ENCODE measurements at places on chromosomes 3 and 15.
A peak's percentile ranks its signal among the peaks of the same experiment; 100 is the strongest.

DNA sequence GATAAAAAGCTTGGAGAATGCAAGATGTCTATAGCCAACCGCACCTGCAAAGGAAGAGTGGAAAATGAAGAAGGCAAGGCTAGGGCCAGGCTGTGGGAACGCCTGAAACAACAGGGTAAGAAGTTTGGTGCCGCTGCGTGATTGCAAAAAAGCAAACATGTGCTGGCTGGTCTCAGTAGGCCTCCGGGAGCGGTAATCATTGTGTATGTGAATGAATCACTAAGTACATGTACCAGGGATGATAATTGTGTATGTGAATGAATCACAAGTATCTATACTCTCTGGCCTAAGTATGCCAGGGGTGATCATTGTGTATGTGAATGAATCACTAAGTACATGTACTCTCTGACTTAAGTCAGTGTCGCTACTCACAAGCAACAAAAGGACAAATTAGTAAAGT, 40.3 kb upstream of the PARL start:
- DNase-seq = no peak

DNA sequence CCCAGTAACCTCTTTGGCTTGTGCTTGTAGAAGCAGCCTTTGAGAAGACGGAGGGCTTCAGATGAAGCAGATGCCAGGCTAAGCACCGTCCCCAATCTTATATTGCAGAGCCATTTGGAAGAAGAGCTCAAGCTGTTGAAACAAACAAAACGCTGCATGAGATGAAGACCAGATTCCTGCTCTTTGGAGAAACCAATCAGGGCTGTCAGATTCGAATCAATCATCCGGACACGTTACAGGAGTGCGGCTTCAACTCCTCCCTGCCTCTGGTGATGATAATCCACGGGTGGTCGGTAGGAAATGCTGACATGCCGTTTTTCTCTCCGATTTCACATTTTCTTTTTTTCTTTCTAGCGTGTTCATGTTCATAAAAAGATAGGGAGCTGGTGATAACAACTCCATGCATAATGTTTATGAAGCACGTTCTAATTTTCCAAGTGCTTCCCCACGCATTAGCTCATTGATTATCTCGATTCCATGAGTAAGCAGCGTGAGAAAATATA, 106.5 kb downstream of the LIPC start:
- DNase-seq = no peak

DNA sequence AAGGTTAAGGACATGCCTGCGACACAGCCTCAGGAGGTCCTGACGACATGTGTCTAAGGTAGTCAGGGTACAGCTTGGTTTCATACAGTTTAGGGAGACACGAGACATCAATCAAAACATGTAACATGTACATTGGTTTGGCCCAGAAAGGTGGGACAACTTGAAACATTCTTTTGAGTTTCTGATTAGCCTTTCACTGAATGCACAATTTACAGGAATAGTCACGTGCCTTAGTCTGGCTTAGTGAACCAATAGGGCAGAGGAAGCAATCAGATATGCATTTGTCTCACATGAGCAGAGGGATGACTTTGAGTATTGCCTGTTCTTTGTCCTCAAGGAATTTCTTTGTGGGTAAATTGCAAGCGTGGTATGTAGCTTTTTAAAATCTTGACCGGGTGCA, 24.5 kb upstream of the HDAC11 start:
- no peak for DNase-seq

DNA sequence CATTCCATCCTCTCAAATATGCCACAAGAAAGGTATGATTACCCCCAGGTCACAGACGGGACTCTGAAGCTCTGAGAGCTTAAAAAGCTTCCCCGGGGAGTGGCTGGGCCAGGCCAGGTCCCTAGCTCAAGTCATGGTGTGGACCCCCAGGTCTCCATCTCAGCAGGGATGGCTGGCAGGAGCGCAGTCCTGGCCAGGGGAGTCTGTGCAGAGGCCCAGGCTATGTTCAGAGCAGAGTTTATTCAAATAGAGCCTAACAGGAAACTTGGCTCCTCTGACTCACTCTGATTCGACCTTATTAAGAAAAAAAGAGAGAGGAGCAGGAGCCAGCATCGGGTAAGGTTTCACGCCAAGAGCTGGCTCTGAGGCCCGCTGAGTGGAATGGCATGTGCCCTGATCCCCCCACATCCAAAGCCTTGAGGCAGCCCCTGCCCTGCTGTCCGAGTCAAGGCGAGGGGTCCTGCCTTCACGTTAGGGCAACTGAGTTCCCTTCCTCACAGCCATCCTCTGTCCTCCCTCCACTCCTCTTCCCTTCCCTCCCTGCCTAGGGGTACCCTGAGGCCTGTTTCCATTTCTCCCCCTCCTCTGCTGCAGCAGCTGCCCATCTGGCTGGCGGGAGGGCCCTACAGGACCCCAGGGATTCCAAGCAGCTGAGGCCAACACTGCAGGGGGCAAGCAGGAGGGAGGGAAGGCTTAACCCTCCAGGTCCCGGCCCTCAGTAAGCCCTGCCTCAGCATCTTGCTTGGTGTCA, 1.9 kb upstream of the LOXL1 start:
- no peak for DNase-seq

- no peak for DNase-seq
Measured at GRCh38 chr3:63251499-63251898, 26.6 kb upstream of the SYNPR start.

- DNase-seq = no peak
Measured at GRCh38 chr15:77021803-77022381, 27.0 kb downstream of the PSTPIP1 start.

- no peak for DNase-seq
Measured at GRCh38 chr15:55222588-55222987, 25.8 kb upstream of the RSL24D1 start.

GRCh38 chr15:69403594-69403993, 10.6 kb upstream of the KIF23 start:
- DNase-seq = no peak

DNA sequence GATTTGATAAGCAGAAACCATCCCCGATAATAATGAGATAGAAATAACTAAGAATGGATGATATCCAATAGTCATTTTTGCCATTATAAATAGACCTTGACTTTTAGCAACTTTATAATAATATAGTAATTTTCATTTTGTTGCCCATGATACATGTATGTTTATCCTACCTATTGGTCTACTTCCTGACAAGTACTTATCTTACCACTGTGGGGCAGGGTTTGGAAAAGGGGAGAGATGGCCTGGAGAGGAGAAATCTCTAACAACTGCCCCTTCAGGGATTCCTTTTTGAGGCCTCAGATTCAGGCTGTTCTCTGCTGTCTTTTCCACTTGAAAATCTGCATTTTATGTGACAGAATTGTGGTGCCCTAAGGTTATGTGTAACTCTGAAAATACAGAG, 42.2 kb downstream of the FAM98B start:
- DNase-seq = no peak

DNA sequence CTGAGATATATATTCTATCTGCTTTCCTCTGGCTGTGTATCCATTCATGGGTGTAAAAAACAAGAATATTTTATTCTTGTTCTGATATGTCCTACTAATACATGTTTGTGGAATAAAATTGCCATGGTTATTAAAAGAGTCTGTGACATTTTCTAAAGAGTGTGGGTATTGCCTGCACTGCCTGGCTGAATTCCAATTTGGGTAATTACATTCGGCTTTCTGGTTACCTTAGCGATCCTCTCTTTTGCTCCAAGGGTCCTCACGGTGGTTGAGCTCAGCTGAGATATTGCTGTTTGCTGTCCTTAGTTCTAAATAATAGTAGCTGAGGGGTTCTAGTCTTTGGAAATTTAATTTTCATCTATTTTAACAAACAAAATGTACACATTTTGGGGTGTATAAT, 301.4 kb upstream of the DNAJC19 start:
- no peak for DNase-seq

- no peak for DNase-seq
Measured at GRCh38 chr15:72229076-72229946, 1.7 kb downstream of the PKM start.

GRCh38 chr3:156577736-156578135, 22.8 kb upstream of the SSR3 start:
- DNase-seq = no peak

- DNase-seq = no peak
Measured at GRCh38 chr3:70518356-70518755, 205.9 kb upstream of the MDFIC2 start.

- DNase-seq = peak; percentile 86
Measured at GRCh38 chr15:58951388-58952007, 18.0 kb upstream of the SLTM start.

DNA sequence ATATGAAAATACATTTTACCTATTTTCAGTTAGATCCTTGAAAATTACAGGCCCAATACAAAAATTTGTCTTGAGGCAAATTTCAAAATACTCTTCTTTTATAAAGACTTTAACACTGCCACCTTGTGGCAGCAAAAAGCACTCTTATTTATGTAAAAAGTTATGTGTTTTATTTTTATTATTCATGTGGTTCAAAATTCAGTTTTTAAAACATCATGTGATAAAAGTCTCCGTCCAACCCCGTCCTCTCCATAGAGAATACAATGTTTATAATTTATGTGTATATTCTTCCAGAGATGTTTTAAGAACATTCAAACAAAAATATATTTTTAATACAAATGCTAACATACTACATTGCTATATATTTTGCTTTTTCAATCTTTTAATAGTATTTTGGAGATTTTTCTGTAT, 36.9 kb upstream of the TRIM59 start:
- peak; percentile 27 for DNase-seq

GRCh38 chr3:148203297-148204010, 494.2 kb upstream of the AGTR1 start:
- no peak for DNase-seq

DNA sequence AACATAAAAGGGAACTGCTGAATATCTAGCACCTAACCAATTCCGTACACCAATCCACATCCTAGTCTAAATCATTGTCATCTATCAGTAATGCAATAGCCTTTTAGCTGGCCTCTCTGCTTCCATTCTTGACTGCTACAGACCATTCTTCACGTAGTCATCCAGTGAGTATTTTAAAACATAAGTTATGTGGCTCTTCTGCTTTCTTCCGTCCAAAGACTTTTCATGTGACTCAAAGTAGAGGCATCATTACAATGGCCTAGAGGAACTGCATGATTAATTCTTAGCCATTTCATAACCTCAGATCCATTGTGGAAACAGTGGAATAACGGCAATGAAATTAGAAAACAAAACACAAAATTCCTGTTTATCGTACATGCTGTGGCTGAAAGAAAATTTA, 88.9 kb upstream of the CBLB start:
- no peak for DNase-seq

- DNase-seq = no peak
Measured at GRCh38 chr15:95520922-95521321, 809.6 kb upstream of the NR2F2 start.

GRCh38 chr3:157175691-157176507, 16.0 kb upstream of the CCNL1 start:
- no peak for DNase-seq

GRCh38 chr3:127304121-127304744, 16.4 kb upstream of the PRR20G start:
- peak; percentile 66 for DNase-seq

DNA sequence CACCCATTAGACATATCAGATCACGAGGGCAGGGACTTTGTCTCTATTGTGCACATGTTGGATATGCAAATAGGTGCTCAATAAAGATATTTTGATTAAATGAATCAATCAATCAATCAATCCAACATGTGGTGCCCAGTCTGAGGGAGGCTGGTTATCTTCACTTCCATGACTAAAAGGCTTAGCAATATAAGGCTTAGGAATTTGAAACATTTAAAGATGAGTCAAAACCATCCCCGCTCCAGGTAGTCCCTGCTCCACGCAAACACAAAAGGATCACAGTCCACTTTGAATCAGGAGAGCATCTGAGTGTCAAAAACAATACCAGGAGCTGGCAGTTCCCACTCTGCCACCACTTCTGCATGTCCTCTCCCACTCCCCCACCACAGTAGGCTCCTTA, 25.8 kb upstream of the PRICKLE2 start:
- no peak for DNase-seq

DNA sequence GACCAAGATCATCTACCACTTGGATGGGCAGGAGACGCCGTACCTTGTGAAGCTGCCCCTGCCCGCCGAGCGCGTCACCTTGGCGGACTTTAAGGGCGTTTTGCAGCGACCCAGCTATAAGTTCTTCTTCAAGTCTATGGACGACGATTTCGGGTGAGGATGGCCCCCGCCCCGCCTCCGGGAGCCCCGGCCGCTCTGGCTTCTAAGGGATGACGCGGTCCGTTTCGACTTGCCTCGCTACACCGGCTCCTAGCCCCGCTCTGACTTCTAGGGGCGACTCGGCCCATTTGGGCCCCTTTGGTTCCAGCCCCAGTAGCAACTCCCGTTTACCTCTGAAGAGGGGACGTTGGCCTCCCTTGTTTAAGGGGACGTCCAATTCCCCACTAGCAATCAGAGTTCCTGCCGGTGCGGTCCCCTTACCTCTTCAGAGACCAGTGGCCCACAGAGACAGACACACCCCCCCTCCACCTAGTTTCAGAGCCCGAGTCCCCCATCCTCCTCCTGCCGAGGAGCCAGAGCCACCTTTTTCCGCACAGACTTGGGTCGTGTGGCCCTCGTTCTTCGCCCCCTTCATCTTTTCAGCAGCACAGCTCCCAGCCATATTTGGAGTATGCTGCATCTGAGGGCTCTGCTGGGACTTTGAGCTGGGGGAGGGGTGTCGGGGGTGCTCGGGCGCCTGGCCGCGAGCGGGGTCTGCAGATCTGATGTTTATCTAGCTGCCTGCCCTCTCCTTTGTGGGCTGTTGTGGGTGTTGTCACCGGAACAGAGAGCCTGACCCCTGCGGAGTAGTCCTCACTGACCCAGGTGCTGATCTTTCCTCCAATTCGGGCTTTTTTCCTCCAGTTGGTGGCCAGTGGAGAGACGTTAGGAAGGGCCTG, 706 bp downstream of the DVL3 start:
- no peak for DNase-seq

- no peak for DNase-seq
Measured at GRCh38 chr15:79257454-79257853, 25.1 kb upstream of the ANKRD34C start.

- no peak for DNase-seq
Measured at GRCh38 chr3:40718681-40719080, 193.9 kb downstream of the ZNF621 start.

- no peak for DNase-seq
Measured at GRCh38 chr3:196639483-196640296, at the start of gene NRROS. TSS of gene NRROS (plus strand) at chr3:196639694. CDS start at chr3:196654540, 14,846 bp downstream.
